ENCODE measurements at places on chromosomes 1 and 21.

- no peak for DNase-seq
Observed at GRCh38 chr1:57101209-57101608, 135.4 kb upstream of the C8B start.

GRCh38 chr21:45512626-45513002, 29.6 kb downstream of the SLC19A1 start:
- no peak for DNase-seq

DNA sequence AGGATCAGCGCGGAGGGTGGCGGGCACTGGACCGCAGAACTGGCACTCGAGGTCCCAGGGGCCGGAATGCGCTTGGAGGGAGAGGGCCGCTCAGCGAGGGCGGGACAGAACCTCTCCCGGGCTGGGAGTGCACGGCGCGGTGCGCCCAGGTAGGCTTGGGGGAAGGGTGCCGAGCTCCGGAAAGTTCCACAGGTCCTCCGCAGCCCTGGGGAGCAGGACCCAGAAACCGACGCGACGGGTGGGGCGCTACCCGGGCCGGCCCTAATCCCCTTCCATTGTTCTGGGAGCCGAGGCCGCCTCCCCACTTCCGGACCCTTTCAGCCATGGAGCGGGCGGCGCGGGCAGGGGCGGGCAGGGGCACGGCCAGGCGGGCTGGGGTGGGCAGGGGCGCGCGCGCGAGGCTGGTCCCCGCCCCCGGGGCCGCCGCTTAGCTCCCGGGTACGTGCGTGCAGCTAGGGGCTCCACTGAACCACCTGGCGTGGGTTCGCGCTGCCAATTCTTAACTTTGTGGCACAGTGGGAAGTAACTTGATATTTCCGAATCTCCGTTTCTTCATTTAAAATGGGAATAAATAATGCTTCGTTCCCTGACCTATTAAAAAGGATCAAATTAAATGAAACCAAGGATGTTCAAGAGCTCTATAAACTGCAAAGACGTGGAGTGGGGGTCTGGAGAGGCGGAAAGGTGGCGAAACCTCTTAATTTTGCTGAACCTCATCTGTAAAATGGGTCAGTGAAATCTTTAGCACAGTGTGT, 20.7 kb downstream of the LGR6 start:
- no peak for DNase-seq

DNA sequence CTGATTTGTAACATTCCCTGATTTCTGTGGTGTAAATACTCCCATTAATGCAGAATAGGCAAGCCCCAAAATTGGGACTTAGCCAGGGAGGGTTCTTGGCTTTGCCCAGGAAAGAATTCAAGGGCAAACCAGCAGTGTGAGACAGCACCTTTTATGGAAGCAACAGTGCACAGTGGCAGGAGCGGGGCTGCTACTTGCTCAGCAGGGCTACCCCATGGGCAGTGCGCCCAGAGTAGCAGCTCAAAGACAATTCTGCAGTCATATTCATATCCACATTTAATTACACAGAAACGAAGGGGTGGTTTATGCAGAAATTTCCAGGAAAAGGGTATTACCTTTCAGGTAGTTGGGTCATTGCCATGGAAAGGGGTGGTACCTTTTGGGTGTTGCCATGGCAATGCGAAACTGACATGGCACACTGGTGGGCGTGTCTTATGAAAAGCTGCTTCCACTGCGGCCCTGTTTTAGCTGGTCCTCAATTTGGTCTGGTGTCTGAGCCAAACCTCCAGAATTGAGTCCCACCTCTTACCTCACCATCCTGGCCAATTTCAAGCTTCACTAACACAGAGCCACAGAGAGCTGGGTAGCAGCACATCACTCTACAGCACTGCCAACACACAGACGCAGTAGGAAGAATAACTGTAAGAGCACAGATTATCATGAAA, 35.9 kb downstream of the FHAD1 start:
- DNase-seq = no peak

- no peak for DNase-seq
Observed at GRCh38 chr1:109977657-109978378, 6.7 kb upstream of the AHCYL1 start.

DNA sequence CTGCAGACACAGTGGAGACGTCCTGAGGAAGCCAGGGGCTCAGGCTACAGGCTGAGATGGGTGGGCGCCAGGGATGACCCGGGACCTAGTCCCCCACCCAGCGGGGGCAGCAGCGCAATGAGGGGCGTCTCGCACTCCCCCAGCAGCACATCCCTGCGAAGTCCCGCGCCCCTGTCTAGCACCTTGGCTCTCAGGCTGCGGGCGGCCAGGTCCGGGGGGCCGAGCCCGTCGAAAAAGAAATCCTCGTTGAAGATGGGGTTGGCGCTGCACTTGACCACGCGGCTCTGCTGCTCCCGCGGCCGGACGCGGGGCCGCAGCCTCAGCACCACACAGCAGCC, 1.8 kb downstream of the C2CD4D start:
- DNase-seq = no peak

DNA sequence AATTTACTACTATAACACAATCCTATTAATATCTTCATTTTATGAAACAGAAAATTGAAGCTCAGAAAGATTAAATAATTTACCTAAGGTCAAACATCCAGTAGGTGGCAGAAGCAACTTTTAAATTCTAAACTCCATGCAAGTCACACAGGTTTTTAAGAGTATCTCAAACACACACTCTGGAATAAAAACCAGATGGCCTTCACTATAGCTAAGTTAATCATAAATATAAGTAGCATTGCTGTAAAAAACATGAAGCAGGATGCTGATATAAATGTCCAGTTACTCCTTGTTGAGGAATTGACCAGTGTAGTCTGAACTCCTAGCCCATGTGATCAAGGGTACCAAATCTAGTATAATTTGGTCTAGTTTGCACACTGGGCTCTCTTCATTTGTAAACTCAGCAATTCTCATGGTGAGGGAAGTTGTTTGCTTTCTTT, 9.4 kb upstream of the FMO3 start:
- no peak for DNase-seq

DNA sequence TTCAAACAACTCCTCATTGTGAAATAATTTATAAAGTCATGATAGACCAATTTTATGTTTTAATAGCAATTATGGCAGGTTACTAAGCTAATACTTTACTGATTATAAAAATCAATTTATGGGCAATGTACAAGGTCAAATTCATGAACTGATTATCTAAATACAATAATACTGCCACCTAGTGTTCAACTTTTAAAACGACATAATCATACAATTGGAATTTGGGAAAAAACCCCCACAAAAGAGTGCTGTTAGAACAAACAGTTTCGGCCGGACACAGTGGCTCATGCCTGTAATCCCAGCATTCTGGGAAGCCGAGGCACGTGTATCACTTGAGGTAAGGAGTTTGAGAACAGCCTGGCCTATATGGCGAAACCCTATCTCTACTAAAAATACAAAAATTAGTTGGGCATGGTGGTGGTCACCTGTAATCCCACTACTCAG, 14.0 kb downstream of the GTF2B start:
- no peak for DNase-seq

DNA sequence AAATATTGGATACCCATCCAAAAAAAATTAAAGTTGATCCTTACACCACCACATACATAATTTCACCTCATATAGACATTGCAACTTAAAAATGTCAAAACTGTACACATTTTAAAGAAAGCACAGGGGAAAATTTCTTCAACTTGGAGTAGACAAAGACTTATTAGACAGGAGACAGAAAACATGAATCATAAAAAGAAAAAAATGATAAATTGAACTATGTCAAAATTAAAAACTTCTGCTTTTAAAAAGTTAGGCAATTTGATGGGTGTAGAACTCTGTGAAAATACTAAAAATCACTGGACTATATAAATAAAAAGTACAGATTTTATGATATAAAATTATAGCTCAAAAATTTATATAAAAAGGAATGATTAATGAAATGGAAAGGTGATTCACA, 4.4 kb upstream of the OR10K1 start:
- DNase-seq = no peak

All from T-helper 17 cell (primary cell).